Thoracic aorta (tissue), 2 donors: ENCODE measurements at places on chromosomes 11 and 22. TPM values are rescaled to one million over a fixed set of nuclear protein-coding genes. Genes with fewer than 3 reads are reported as not detected.

DNA sequence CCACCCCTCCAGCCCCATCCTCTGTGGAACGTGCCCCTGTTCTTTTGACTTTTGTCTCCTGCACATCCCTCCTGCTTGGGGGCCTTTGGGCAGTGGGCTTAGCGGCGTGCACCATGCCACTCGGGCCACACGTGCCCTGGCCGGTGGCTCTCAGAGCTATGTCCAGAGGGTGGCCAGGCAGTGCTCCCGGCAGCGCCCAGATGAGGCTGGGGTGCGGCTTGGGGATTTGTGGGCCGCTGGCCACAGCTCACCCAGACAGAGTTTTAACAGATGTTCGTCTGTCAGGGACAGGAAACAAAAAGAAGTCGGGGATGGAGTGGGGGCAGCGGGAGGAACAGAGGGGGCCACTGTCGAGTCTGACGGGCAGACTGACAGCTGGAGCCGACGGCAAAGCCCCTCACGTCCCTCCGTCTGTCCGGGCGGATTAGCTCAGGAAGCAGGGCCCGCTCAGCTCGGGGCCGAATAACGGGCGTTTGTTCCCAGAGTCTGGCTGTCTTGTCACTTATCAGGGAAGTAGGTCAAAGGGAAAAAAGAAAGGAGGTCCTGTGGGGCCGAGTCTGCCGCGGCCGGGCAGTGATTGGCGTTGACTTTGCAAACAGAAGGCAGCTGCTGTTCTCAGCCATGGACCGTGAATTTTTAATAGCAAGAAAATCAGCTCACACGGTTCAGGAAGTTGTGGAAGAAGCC lies 61.6 kb downstream of the LRP5 start:
- H3K27me3 ChIP-seq = no peaks in the 10 kb centered on the region
- H3K36me3 ChIP-seq = no peaks in the 10 kb centered on the region
- H3K4me3 ChIP-seq = peak overlapping the region; percentile 55
- no peak for DNase-seq
- H3K27ac ChIP-seq = peak overlapping the region; percentile 97

The OR2AG2 gene
- not detected for total RNA-seq

- DNase-seq = peak; percentile 71
- no peaks in the 10 kb centered on the region for H3K36me3 ChIP-seq
- H3K27ac ChIP-seq = peak within 1 kb of the TSS; percentile 81
- H3K4me3 ChIP-seq = peak within 1 kb of the TSS; percentile 89
Measured at GRCh38 chr22:29883045-29883774, at the start of gene MTMR3. Gene MTMR3, plus strand, starts transcription at chr22:29883174. Its CDS starts 87,886 bp downstream, at chr22:29971060.

The CCDC188 gene
- total RNA-seq = not detected

The TIGD3 gene
- not detected for total RNA-seq

The C11orf87 gene
- total RNA-seq = not detected

The MAP6 gene
- 15.6 TPM for total RNA-seq

The GNG3 gene
- not detected for total RNA-seq

DNA sequence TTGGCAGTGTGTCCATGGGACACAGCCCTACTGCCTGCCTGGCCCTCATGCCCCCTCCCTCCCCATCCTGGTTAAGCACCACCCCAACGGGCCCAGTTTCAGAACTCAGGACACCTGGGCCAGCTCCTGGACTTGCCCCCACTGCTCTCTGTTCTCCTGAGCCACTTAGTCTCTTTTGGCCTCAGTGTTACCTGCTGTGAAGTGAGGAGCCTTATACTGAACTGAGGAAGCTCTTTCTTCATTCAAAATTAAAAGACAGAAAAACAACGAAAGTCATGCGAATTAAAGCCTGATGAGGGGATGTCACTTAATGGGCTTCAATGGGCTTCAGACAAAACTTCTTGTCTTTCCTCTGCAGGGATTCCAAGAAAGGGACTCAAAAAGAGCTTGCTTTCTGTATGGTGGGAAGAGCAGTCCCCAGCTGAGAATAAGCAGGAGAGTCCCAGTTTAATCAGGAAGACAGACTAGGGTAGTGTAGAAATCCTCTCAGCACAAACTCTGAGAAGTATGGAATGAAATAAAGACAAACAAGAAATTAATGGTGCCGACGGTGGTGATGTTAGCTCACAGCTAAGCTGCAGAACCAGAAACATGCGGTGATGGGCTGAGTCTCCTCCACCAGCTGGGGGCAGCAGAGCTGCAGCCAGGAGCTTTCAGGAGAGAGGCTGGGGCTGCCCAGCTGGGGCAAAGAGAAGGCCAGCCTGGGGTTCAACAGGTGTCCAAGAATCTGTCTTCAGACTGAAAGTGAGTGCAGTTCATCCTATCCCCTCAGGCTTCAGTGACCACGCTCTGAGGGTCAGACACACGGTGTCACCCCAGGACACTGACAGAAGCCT lies 101.0 kb downstream of the GGTLC2 start:
- no peaks in the 10 kb centered on the region for H3K4me1 ChIP-seq
- H3K4me3 ChIP-seq = no peak overlapping the region

The C11orf86 gene
- total RNA-seq = not detected

DNA sequence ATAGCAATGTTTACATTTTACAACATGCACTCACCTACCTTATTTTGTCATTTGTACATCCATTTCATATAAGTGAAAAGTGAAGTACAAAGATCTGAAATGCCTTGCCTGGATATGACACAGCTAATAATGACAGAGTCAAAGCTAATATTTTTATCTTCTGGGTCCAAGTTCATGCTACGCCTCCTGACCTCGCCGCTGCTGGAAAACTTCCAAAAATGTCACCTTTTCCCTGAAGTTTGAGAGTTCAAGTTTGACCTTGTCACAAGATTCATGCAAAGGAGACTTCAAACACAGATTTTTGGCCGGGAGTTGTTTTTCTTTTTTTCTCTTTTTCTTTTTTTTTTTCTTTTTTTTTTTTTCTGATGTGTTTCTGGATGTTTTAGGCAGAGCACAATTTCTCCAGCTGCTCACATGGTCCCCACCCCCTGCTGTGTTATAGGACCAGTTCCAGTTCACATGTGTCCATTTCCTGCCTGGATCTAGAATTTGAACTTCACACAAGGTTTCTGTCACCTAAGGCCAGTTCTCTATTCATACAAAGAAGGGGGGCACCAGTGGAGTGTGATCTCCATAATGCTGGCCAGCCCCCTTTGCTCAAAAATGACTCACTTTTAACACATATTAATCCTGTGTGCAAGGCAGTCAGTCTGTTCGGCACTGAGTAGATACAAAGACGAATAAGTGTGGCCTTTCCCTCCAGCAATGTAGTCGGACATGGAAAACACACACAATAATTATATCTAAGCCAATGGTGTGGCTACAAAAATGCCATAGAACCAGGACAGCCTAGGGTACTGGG lies 546.8 kb downstream of the BUD13 start:
- no peak overlapping the region for H3K4me3 ChIP-seq
- no peaks in the 10 kb centered on the region for H3K36me3 ChIP-seq
- H3K27me3 ChIP-seq = peaks cover 4% of the 10 kb centered on the region
- no peaks in the 10 kb centered on the region for H3K4me1 ChIP-seq
- DNase-seq = no peak
- no peak overlapping the region for H3K27ac ChIP-seq

DNA sequence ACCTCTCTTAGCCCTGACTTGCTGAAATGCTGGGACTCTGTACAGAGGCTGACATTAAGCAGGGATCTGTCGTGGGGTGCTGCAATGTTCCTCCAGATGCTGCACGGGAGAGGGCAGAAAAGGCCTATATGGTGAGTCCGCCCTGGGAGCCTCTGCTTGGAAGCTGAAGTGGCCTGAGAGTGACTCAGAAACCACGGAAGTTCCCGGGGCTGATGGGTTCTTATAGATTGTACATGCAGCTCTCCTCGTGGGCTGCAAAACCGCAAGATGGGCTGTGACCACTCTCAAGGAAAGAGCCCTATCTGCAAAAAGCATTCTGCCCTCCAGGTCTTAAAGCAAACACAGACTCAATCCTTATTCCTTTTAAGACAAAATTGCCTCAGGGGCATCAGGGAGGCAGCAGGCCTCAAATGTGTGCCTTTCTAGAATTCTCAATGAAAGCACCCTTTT lies 5.8 kb upstream of the SLC43A3 start:
- no peak overlapping the region for H3K27ac ChIP-seq
- H3K36me3 ChIP-seq = no peaks in the 10 kb centered on the region
- DNase-seq = no peak
- peaks cover 11% of the 10 kb centered on the region for H3K4me1 ChIP-seq
- no peaks in the 10 kb centered on the region for H3K27me3 ChIP-seq

The KIF18A gene
- 0.28 TPM for total RNA-seq

The MEI1 gene
- 3.8 TPM for total RNA-seq

- no peaks in the 10 kb centered on the region for H3K4me1 ChIP-seq
- no peak for DNase-seq
- H3K36me3 ChIP-seq = peaks cover 3% of the 10 kb centered on the region
- no peak overlapping the region for H3K4me3 ChIP-seq
- H3K27ac ChIP-seq = no peak overlapping the region
Measured at GRCh38 chr11:74002832-74003231, 6.1 kb downstream of the UCP3 start.

DNA sequence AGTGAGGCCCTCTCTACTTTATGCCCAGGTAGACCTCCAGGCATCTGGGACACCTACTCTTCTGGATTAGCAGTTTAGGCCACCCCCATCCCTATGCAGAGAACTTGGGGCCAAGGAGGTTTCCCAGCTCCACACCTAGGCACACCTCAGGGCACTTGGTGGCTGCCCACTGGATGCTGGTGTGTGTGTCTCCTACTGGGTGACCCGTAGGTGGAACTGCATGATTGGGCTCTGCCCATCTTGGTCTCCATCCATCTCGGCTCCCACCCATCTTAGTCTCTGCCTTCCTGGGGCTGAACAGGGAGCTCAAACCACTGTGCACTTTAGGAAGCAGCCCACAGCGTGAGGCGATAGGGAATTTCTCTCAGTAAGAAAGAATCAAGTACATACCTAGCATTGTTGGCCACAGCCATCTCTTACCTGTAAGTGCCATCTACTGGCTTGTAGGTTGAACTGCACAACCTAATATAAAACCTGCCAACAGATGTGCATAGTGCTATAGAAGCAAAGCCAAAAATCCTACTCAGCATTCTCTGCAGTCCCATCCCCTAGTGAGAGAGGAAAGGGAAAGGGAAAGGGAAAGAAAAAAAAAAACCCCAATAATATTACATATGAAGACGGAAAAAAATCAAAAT lies 61.6 kb upstream of the PTPN5 start:
- no peaks in the 10 kb centered on the region for H3K36me3 ChIP-seq
- H3K4me3 ChIP-seq = no peak overlapping the region
- no peak for DNase-seq
- H3K27me3 ChIP-seq = no peaks in the 10 kb centered on the region

The GLYATL2 gene
- total RNA-seq = not detected

The DTX4 gene
- 8.8 TPM for total RNA-seq

DNA sequence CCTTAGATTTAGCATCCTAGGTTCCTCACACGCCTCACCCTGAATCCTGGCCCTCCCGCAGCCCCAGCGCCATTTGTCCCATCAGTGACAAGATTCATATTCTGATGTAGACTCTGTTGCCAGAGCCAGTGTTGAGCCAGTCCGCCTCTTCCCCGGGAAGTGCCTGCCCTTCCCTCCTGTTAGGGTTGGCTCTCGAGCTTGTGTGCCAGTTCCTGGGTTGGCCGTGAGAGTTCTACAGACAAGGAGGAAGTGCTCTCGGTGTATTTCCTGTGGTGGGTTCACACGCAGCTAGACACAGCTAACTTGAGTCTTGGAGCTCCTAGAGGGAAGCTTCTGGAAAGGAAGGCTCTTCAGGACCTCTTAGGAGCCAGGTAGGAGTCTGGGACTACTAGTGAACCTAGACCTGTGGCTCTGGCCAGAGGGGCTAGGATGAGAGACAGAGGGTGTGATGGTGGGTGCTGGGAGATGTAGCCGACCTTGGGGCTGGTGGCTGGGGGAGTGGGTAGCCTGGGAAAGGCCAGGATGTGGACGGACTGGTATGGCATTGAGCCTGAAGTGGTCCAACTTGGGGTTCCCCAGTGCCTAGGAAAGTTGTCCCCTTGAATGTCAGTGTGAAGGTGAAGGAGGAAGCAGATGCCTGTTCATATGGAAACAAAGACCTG lies at the start of gene IL18BP:
Gene IL18BP, plus strand, starts transcription at position 261 of the 662 bp plus-strand sequence. CDS start 1,076 bp downstream, outside the sequence.
- peaks cover 17% of the 10 kb centered on the region for H3K36me3 ChIP-seq
- no peak for DNase-seq
- no peaks in the 10 kb centered on the region for H3K27me3 ChIP-seq
- H3K4me3 ChIP-seq = peak within 1 kb of the TSS; percentile 54
- peak within 1 kb of the TSS; percentile 51 for H3K27ac ChIP-seq
- H3K4me1 ChIP-seq = peaks cover 10% of the 10 kb centered on the region
